H1 (cell line): ENCODE measurements at places on chromosomes 6 and 20. TPM values are rescaled to one million over a fixed set of nuclear protein-coding genes. Genes with fewer than 3 reads are reported as not detected.

BPIFB2 gene
- polyA plus RNA-seq, result not detected in 2 replicates

BHLHE23 gene
- polyA plus RNA-seq, result 0.36 TPM in 1 of 2 replicates, not detected in the other

GRCh38 chr6:2235777-2236495 is 9.5 kb downstream of the GMDS start:
- DNase-seq, result no peak

DNA sequence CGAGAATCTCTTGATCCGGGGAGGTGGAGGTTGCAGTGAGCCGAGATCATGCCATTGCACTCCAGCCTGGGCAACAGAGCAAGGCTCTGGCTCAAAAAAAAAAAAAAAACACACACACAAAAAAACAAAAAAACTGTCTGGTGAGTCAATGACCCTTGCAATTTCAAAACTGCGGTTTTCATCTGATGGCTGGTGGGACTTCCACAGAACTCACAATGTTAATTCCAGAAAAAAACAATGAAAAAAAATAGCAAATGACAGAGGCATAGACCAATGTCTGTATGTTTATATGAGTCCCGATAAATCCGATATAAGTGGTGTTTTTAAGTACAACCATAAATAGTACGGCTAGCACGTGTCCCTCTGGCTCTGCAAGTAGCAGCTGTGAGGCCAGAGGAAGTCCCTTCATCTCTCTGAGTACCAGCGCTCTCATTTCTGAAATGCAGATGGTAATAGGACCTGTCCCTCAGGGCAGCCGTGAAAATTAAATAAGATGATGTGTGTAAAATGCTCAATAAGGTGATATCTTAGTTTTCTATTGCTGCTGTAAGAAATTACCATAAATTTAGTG is 21.9 kb upstream of the PTPN1 start:
- no peak for DNase-seq

DNA sequence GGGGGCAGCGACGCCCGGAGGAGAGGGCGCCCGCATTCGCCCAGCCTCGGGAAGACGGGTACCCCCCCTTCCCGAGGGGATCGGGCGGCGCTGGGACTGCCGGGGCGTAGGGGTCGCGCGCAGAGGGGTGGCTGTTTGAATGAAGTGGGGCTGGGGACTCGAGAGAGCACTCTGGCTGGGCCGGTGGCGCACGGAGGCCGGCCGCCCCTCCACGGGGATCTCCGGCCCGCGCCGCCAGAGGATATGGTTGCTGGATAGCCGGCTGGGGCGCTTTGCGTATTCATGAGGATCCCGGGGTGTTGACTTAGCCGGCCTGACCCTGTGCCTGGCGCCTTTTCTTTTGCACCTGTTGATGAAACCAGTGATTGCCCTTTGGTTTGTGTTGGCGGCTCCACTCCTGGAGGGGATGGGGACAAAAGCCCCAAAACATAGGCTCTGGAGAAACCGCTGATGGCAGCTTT is 469 bp downstream of the SYNJ2 start:
- no peak for DNase-seq
